ENCODE measurements at places on chromosomes 2 and 18. TPM values are rescaled to one million over a fixed set of nuclear protein-coding genes. Genes with fewer than 3 reads are reported as not detected.

DNA sequence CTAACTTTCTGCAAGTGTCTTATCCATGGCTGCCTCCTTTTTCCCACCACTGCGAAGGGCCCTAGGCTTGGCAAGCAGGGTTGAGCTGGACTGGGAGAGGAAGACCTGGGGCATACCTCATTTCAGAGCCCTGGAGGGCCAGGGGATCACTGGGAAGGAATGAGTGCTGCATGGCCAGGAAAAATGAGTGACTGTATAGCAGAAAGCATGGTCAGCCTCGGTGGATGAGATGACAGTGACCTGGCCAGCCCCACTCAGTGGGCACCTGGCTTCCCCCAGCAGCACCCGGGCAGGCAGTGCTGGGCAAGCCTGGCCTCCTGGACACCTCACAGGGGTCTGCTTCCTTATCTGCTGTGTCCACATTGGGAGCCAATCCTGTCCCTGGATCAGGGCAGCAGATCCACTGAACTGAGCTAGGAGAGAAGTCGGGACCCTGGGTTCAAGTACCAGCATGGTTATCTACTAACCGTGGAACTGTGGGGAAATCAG is 76.4 kb downstream of the HS1BP3 start:
- H3K27me3 ChIP-seq = no peaks in the 10 kb centered on the region
- no peaks in the 10 kb centered on the region for H3K36me3 ChIP-seq
- DNase-seq = no peak

GRCh38 chr2:165572151-165572550 is 102.7 kb downstream of the CSRNP3 start:
- H3K27me3 ChIP-seq = no peaks in the 10 kb centered on the region
- no peaks in the 10 kb centered on the region for H3K36me3 ChIP-seq
- H3K27ac ChIP-seq = no peak overlapping the region
- DNase-seq = no peak

DNA sequence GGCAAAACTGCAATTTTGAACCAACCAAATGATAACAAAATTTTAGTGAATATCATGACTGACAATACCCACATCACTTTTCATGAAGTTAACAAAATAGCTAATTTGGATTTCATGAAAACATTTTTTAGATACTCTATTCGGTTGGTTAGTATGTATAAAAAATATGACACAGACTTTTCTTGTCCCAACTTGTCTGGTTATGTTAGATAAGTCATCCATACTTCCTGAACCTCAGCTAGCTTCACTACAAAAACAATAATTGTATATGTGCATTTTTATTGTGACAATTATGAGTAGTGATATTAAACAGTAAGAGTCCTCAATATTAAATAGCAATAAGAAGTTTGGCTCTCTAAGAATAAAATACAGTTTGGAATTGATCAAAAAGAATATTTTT is 408.1 kb upstream of the DSEL start:
- no peaks in the 10 kb centered on the region for H3K36me3 ChIP-seq
- no peak for DNase-seq
- no peaks in the 10 kb centered on the region for H3K27me3 ChIP-seq
- no peaks in the 10 kb centered on the region for H3K4me1 ChIP-seq

DNA sequence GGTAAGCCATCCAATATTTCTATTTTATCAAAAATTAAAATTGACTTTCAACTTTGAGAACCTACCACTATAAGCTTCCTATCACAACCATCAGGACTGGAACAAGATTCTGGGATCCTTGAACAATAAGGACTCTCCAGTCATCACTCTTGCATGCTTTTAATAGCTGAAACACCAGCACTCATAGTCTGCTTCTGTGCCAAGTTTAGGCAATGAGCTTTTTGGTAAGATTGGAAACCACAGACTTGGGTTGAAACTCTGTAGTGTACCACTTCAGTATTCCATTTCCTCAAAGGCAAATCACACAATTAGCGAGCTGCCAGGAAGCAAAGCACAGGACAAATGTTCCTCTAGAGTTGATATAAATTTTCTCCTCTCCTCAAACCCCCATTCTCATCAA is 1065.8 kb upstream of the SLC39A10 start:
- H3K4me1 ChIP-seq = no peaks in the 10 kb centered on the region
- no peaks in the 10 kb centered on the region for H3K36me3 ChIP-seq
- H3K27ac ChIP-seq = no peak overlapping the region
- H3K4me3 ChIP-seq = no peak overlapping the region
- DNase-seq = no peak

Gene RESP18
- not detected for total RNA-seq

GRCh38 chr18:24731981-24732380 is 271.5 kb downstream of the HRH4 start:
- no peak overlapping the region for H3K27ac ChIP-seq
- H3K36me3 ChIP-seq = no peaks in the 10 kb centered on the region
- no peaks in the 10 kb centered on the region for H3K4me1 ChIP-seq

Gene IL1A
- total RNA-seq = 0.18 TPM

- no peak overlapping the region for H3K27ac ChIP-seq
- no peaks in the 10 kb centered on the region for H3K4me1 ChIP-seq
- no peaks in the 10 kb centered on the region for H3K36me3 ChIP-seq
- H3K4me3 ChIP-seq = no peak overlapping the region
- no peaks in the 10 kb centered on the region for H3K27me3 ChIP-seq
- no peak for DNase-seq
Observed at GRCh38 chr2:212109792-212110680, 428.6 kb downstream of the ERBB4 start.

DNA sequence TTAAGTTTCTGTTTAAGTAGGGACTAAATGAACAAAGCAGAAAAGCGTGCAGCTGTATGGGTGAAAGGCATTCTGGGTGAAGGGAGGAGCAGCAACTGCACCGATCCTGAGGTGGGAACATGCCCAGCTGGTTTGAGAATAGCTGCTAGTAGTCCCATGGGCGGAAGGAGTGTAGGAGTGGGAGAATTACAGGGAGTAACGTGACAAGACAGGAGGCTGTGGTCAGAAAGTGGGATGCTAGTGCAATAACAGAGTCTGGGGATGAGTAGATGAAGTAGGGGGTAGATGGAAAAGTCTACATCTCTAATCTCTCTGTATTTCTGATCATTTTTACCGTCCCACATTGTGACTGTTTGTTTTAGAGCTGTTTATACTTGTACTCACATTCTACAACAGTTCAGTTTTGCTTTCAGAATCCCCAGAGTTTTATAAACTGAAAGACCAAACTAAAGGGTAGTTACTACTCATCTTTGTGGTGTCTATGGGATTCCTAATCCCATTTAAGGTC is 118.9 kb downstream of the LCLAT1 start:
- H3K36me3 ChIP-seq = no peaks in the 10 kb centered on the region
- H3K27ac ChIP-seq = no peak overlapping the region
- no peak for DNase-seq

GRCh38 chr2:147051814-147052213 is 793.0 kb upstream of the ACVR2A start:
- DNase-seq = no peak
- H3K4me3 ChIP-seq = no peak overlapping the region
- H3K27ac ChIP-seq = no peak overlapping the region

DNA sequence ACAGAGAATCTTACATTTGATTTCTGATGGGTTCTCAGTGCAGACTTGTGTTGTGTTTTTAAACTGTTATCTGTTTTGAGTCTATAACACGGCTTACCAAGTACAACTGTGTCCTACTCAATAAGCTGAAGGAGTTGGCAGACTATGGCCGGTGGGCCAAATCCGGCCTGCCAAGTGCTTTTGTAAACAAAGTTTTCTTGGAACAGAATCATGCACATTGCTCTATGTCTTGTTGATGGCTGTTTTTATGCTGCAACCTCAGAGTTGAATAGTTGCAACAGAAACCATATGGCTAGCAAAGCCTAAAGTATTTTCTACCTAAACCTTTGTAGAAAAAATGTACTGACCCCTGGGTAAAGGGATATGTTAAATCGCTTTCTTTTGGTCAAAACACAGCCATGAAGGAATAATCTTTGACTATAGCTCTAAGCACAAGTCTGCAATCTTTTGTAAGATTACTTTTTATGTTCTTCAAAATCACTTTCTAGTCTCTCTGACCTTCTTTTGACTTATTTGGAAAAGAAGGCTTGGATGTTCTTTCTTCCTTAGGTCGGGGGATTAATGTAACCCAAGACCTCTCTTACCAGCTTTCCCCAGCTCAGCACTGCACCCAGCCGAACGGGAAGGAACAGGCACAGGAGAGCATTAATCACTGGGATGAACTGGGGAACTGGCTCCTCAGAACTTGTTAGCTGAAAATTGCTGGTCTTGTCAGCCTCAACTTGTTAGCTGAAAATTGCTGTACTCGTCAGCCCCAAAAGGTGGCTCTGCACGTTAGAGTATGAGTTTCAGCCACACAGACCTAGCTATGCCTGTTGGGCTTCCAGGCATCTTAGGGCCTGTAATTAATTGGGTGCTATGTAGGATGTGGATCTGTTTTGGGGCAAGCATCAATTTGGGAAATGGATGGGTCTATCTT is 75.4 kb downstream of the CD8B2 start:
- DNase-seq = no peak
- H3K36me3 ChIP-seq = no peaks in the 10 kb centered on the region
- no peak overlapping the region for H3K4me3 ChIP-seq
- H3K27ac ChIP-seq = no peak overlapping the region
- no peaks in the 10 kb centered on the region for H3K27me3 ChIP-seq
- peaks cover 11% of the 10 kb centered on the region for H3K4me1 ChIP-seq

Gene POTEJ
- total RNA-seq = not detected

DNA sequence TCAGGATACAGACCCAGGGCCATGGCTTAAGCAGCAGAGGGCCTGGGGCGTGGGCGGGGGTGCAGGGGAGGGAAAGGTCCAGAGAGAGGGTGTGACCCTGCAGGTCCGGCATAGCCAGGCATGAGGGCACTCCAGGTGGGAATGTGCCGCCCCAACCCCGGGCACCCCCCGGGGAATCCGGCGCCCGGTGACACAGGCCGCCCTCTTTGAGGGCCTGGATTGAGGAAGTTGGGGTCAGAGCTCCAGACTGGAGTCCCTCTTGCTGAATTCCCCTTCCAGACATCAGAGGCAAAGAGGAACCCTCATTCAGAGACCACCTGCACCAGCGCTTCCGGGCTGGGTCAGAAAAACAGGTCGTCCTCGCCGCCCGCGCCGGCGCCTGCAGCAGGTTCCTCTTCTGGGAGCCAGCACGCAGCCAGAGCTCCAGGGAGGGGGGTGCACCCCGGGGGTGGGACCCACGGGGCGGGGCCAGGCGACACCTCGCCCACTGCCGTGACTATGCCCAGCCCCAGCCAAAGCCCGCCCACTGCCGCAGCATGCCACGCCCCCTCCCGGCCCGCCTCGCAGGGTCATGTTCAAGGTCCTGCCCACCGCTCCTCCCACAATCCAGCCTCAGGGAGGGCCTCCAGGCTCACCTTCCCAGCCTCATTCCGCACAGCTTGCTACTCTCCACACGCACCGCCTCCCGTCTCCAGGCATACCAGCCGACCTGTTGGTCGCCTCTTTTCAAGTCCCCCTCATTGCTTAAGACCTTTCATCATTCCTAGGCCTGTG is 98.3 kb upstream of the ID2 start:
- H3K27ac ChIP-seq = peak overlapping the region; percentile 83
- DNase-seq = peak; percentile 99
- H3K4me1 ChIP-seq = peaks cover 39% of the 10 kb centered on the region
- no peaks in the 10 kb centered on the region for H3K36me3 ChIP-seq
- H3K4me3 ChIP-seq = no peak overlapping the region

- H3K4me1 ChIP-seq = no peaks in the 10 kb centered on the region
- H3K4me3 ChIP-seq = no peak overlapping the region
- H3K27me3 ChIP-seq = no peaks in the 10 kb centered on the region
- H3K27ac ChIP-seq = no peak overlapping the region
Observed at GRCh38 chr18:22082408-22082807, 87.0 kb upstream of the GATA6 start.

- no peaks in the 10 kb centered on the region for H3K36me3 ChIP-seq
- H3K27me3 ChIP-seq = no peaks in the 10 kb centered on the region
- DNase-seq = no peak
- H3K4me1 ChIP-seq = no peaks in the 10 kb centered on the region
Observed at GRCh38 chr2:195027947-195028346, 629.1 kb upstream of the SLC39A10 start.

DNA sequence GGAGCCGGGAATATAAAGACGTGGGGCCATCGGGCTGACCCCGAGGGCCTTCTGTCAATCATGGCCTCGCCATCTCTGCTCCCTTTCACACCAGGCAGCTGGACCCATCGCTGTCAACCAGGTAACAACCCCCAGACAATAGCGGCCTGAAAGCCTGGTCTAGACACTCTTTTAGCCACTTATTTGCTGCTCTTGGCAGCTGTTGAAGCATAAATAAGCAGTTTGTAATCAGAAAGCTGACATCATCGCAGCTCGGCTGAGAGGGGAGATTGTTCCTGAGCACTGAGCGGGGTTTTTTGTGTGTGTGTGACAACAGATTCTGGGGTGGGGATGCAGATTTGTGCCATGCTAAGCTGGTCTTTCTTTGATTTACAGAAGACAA is 423.6 kb upstream of the POU3F3 start:
- H3K4me1 ChIP-seq = no peaks in the 10 kb centered on the region
- no peak overlapping the region for H3K4me3 ChIP-seq
- no peaks in the 10 kb centered on the region for H3K27me3 ChIP-seq
- H3K36me3 ChIP-seq = no peaks in the 10 kb centered on the region
- no peak for DNase-seq
- H3K27ac ChIP-seq = no peak overlapping the region

Gene VWC2L
- total RNA-seq = not detected
